Pancreas (tissue), 10 donors: ENCODE measurements at places on chromosomes 11 and 22. TPM values are rescaled to one million over a fixed set of nuclear protein-coding genes. Genes with fewer than 3 reads are reported as not detected.
A peak's percentile ranks its signal among the peaks of the same experiment; 100 is the strongest.

DNA sequence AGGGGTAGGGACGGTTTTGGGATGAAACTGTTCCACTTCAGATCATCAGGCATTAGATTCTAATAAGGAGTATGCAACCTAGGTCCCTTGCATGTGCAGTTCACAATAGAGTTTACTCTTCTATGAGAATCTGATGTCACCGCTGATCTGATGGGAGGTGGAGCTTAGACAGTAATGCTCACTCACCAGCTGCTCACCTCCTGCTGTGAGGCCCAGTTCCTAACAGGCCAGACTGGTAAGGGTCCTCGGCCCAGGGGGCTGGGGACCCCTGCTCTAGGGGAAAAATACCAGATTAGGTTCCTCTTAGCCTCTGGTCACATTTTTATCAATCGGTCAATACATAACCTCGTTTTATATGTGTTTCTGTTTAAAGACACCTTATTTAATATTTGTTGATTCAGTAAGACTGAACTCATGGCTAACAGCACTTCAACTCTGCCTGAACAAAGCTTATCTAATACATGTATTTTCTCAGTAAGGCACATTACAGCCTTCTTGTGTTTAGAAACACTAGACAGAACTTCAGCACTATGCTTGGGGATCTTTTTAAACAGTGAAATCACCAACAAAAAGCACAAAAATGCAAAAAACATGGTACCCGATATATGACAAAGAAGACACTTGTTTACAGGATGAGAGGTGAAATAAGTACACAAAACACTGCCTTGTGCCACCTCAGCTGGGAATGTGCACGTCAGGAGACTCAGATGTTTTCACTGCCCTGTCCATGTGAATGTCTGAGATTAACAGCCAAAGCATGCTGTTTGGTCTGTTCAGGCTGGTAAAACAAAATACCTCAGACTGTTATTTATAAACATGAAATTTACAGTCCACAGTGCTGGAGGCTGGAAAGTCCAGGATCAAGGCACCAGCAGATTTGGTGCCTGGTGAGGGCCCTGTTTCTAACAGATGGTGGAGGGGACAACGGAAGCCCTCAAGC is 107.5 kb downstream of the USP35 start:
- DNase-seq, result no peak
- no peak overlapping the region for H3K4me3 ChIP-seq
- no peaks in the 10 kb centered on the region for H3K27me3 ChIP-seq
- peaks cover 10% of the 10 kb centered on the region for H3K4me1 ChIP-seq
- H3K36me3 ChIP-seq, result no peaks in the 10 kb centered on the region
- no peak overlapping the region for H3K27ac ChIP-seq

- no peaks in the 10 kb centered on the region for H3K27me3 ChIP-seq
- H3K36me3 ChIP-seq, result no peaks in the 10 kb centered on the region
- no peaks in the 10 kb centered on the region for H3K4me1 ChIP-seq
Measured at GRCh38 chr22:47862394-47862793, 1099.9 kb downstream of the TBC1D22A start.

DNA sequence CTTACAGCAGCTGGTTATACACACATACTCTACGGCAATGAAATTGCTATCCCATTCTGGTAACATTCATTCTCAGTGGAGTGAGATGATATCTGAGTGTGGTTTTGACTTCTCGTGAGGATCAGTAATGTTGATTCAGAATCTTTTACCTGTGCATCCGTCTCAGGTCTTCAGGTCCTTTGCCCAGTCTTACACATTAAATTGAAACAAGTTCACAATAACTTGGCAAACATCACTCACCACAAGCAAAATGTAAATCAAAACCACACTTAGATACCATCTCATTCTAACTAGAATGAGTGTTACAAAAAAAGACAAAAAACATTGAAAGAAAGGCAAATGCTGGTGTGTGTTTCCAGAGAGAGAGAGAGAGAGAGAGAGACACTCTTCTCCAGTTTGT is 14.0 kb downstream of the RGL4 start:
- H3K27ac ChIP-seq, result no peak overlapping the region
- H3K4me1 ChIP-seq, result peaks cover 11% of the 10 kb centered on the region
- peaks cover 11% of the 10 kb centered on the region for H3K36me3 ChIP-seq
- no peak for DNase-seq
- H3K4me3 ChIP-seq, result no peak overlapping the region

- no peak for DNase-seq
- H3K27ac ChIP-seq, result no peak overlapping the region
- no peaks in the 10 kb centered on the region for H3K36me3 ChIP-seq
- H3K4me3 ChIP-seq, result no peak overlapping the region
Measured at GRCh38 chr22:40727070-40727963, 48.0 kb downstream of the MCHR1 start.

DNA sequence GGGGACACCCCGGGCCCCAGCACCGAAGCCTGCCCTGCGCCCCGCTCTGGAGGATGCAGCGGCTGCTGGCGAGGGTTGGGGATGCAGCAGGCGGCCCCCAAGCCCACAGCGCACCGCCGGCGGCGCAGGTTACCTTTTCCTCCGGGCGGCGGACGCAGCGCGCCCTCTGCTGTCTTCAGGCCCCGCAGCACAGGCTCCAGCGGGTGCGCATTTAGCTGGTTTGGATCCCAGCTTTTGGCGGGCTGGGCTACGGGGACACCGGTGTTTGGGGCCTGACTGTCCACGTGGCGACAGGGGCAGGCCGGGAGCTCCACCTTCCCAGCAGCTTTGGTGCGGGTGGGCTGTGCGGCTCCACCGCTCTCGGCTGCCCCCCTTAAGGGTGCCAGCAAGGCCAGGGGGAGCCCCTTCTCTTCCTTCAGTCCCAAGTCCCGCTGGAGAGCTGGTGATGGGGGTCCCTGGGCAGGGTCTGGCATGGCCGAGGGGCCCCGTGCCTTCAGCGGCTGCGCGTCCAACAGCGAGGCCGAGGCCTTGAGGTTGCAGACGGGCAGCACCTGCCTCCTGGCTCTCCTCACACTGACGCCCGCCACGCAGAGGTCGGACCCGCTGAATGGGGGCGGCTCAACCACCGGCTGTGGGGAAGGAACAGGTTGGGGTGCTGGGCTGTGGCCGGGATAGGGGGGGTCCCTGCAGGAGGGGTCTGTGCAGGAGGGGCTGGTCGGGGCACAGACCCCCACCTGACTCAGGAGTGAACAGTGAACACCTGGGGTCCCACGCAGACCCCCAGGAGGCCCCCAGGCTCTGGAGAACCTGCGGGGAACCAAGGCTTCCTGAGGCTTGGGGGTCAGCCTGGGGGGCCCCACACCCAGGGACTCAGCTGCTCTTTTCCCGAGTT is 18.0 kb upstream of the IL17REL start:
- H3K27ac ChIP-seq, result no peak overlapping the region
- peak; percentile 78 for DNase-seq
- no peaks in the 10 kb centered on the region for H3K36me3 ChIP-seq
- H3K4me1 ChIP-seq, result no peaks in the 10 kb centered on the region
- no peaks in the 10 kb centered on the region for H3K27me3 ChIP-seq

- no peak for DNase-seq
- H3K36me3 ChIP-seq, result no peaks in the 10 kb centered on the region
- H3K4me3 ChIP-seq, result no peak overlapping the region
- no peaks in the 10 kb centered on the region for H3K27me3 ChIP-seq
Measured at GRCh38 chr11:116825434-116825833, 2.3 kb upstream of the APOA4 start.

DNA sequence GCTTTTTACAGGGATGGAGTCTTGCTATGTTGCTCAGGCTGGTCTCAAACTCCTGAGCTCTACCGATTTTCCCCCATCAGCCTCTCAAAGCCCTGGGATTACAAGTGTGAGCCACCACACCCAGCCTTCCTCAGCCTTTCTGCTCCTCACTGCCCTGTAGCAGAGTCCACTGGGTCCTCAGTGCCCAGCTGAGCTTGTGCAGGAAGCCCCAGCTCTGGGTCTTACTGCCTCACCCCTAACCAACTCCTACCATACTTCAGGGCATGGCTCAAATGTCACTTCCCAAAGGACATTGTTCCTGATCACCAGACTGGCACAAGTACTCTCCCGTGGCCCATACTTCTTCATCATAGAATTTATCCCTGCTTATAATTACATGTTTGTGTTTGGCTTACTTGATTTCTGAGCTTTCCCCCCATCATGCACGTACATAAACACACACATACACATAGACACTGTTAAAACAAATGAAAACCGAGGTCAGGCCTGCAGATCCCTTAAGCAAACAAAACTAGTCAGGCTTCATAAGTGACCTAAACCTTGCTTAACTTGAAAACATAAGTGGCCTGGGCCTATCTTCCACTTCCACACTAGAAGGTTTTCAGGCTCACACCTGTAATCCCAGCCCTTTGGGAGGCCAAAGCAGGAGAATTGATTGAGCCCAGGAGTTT is 14.0 kb upstream of the SLC43A3 start:
- H3K36me3 ChIP-seq, result no peaks in the 10 kb centered on the region
- DNase-seq, result no peak
- no peak overlapping the region for H3K4me3 ChIP-seq
- no peaks in the 10 kb centered on the region for H3K4me1 ChIP-seq
- no peaks in the 10 kb centered on the region for H3K27me3 ChIP-seq

- no peak for DNase-seq
- no peaks in the 10 kb centered on the region for H3K36me3 ChIP-seq
- no peak overlapping the region for H3K27ac ChIP-seq
Measured at GRCh38 chr22:26055693-26056092, 113.6 kb upstream of the SEZ6L start.

GRCh38 chr11:44136176-44136945 is 40.9 kb downstream of the EXT2 start:
- no peaks in the 10 kb centered on the region for H3K27me3 ChIP-seq
- H3K4me1 ChIP-seq, result no peaks in the 10 kb centered on the region
- H3K4me3 ChIP-seq, result no peak overlapping the region
- no peak for DNase-seq

GRCh38 chr11:116638463-116638862 is 134.3 kb downstream of the BUD13 start:
- no peak overlapping the region for H3K4me3 ChIP-seq
- DNase-seq, result no peak
- no peaks in the 10 kb centered on the region for H3K4me1 ChIP-seq
- no peak overlapping the region for H3K27ac ChIP-seq
- no peaks in the 10 kb centered on the region for H3K27me3 ChIP-seq
- H3K36me3 ChIP-seq, result no peaks in the 10 kb centered on the region

- peak overlapping the region; percentile 62 for H3K27ac ChIP-seq
- H3K27me3 ChIP-seq, result no peaks in the 10 kb centered on the region
- H3K4me3 ChIP-seq, result no peak overlapping the region
- no peaks in the 10 kb centered on the region for H3K36me3 ChIP-seq
- H3K4me1 ChIP-seq, result peaks cover 12% of the 10 kb centered on the region
Measured at GRCh38 chr22:39176143-39176713, 23.7 kb upstream of the CBX7 start.

DNA sequence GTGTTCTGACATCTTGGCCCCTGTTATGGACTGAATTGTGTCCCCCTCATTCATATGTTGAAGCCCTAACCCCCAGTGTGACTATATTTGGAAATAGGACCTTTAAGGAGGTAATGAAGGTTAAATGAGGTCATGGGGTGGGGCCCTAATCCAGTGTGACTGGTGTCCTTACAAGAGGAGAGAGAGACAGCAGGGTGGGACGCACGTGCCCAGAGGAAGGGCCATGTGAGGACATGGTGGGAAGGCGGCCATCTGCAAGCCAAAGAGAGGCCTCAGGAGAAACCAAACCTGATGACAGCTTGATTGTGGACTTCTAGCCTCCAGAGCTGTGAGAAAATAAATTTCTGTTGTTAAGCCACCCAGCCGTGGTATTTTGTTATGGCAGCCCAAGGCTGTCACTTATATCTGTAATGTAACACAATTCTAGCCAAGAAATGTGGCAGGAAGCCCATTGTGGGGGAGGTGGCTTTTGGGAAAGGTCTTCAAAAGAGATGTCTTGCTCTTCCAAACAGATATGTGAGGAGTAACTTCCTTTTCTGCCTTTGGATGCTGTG is 23.7 kb downstream of the SLC22A6 start:
- no peaks in the 10 kb centered on the region for H3K4me1 ChIP-seq
- H3K4me3 ChIP-seq, result no peak overlapping the region
- H3K36me3 ChIP-seq, result no peaks in the 10 kb centered on the region
- no peaks in the 10 kb centered on the region for H3K27me3 ChIP-seq

DNA sequence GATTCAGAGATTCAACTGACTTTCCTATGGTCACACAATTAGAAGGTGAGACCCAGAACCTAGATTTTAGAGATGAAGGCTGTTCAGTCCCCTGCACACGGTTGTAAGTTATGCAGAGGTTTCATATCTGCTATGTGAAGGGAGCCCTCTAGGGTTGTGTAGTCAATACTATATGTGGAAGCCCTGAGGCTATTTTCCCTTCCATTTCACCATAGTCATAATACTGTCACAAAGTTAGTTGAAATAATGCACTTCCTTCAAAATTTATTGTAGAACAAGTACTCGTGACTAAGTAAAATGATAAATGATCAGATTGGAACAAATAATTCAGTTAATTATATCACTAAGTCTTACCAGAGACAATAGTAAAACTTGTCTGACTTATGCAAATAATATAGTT is 48.8 kb downstream of the ENDOD1 start:
- H3K27ac ChIP-seq, result no peak overlapping the region
- H3K27me3 ChIP-seq, result no peaks in the 10 kb centered on the region
- H3K4me1 ChIP-seq, result no peaks in the 10 kb centered on the region
- no peak overlapping the region for H3K4me3 ChIP-seq

DNA sequence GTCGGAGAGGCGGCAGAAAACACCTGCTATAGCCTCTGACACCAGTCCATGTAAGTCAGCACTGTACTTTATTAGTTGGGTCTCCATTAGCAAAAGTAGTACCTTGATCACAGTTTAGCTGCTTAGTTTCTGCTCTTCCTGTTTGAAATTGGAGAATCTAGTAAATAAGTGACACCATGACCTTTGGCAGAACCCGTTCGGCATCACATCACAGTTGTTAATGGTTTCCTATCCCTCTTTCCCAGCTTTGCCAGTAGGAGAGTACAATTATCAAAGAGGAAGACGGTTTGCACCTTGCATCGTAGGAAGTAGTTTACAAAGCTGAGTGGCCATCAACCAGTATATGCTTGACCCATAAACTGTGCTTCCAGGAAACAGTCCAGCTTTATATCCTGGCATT is 101.8 kb downstream of the TRIM44 start:
- no peak for DNase-seq
- H3K27me3 ChIP-seq, result no peaks in the 10 kb centered on the region
- H3K4me1 ChIP-seq, result peaks cover 21% of the 10 kb centered on the region
- H3K4me3 ChIP-seq, result no peak overlapping the region
- H3K27ac ChIP-seq, result no peak overlapping the region

Gene UBQLNL
- total RNA-seq, result 0.09 TPM

Gene FAM180B
- not detected for total RNA-seq

Gene ART1
- total RNA-seq, result not detected

Gene PHF21A
- total RNA-seq, result 11.8 TPM

Gene SMC1B
- not detected for total RNA-seq

Gene H19
- total RNA-seq, result 239 TPM

Gene OR2AG2
- total RNA-seq, result 0.08 TPM

Gene MYBPC3
- not detected for total RNA-seq

Gene TUB
- total RNA-seq, result 1.6 TPM
